IPS DF 19.7 (cell line): ENCODE measurements at places on chromosomes 3 and 15.

DNA sequence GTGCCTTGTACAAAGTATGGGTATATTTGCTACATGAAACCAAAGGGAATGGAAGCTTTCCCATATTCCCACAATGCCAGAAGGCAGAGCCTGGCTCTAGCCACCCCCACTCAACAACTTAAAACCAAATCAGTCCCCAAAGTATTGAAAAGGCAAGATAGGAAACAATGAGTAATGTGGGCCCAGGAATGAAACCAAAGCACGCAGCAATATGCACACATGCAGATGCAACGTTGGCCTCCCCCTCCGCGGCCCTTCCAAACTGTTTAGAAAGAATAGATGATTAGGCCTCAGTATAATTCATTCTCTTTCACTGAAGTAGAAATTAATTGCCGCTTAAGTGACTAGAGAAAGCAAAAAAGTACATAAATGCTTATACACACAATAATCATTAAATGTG lies 59.1 kb downstream of the THRB start:
- no peak for DNase-seq

GRCh38 chr3:88076712-88077111 lies 17.7 kb downstream of the ZNF654 start:
- no peak for DNase-seq

DNA sequence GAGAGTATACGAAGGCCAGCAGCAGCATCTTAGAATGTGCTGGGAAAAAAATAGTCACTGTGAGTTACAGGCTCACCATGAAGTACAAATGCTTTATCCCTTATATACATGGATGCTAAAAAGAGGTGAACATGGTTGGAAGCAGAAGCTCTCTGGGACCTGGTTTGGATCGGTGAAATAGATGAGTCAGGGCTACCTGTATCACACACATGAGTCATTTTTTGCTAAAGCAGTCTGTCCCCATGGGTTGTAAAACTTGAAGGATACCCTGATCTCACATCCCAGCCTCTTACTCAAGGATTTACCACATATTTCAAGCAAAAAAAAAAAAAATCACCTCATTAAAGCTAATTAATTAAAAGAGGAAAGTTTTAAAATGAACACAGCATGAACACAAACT lies 6.9 kb upstream of the SERPINI2 start:
- no peak for DNase-seq

GRCh38 chr3:114089675-114090074 lies 33.1 kb downstream of the QTRT2 start:
- no peak for DNase-seq

- DNase-seq = no peak
Observed at GRCh38 chr15:60469893-60470641, 8.9 kb downstream of the ICE2 start.

DNA sequence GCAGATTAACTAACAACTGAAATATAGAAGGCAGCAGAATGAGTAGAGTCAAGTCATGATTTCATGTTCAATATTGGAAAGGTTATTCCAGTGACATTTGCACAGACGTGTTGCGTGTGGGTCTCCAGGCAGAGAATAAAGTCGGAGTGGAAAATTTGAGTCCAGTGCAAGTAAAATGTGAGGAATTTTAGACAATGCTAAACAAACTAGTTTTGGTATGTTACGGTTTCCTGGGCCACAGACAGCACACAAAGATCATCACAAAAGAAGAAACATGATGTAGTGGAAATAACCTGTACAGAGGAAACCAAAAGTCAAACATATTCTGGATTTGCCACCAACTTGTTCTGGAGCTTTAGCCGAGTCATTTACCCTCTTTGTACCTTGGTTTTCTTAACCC lies 367 bp downstream of the OR4F6 start:
- no peak for DNase-seq

GRCh38 chr3:46987743-46988401 lies 8.4 kb downstream of the NBEAL2 start:
- no peak for DNase-seq

DNA sequence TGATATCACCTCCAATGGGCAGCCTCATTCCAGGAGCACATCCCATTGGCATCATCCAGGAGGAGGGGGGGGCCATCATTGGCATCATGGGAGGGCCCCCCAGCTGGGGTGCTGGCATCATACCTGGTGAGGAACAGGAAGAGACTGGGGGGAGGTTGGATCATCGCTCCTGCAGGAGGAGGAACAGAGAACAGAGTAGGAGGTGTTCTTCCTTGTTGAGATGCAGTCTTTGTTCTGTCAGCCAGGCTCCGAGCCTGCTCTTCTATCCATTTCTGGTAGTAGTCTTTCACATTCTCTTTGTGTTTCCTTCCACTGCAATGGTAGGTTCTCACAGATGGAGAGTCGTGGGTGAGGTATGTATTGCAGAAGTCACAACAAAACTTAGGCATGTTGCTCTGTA lies 16.7 kb upstream of the ERICH6 start:
- no peak for DNase-seq

- DNase-seq = no peak
Observed at GRCh38 chr3:115581362-115582135, 41.8 kb upstream of the GAP43 start.

DNA sequence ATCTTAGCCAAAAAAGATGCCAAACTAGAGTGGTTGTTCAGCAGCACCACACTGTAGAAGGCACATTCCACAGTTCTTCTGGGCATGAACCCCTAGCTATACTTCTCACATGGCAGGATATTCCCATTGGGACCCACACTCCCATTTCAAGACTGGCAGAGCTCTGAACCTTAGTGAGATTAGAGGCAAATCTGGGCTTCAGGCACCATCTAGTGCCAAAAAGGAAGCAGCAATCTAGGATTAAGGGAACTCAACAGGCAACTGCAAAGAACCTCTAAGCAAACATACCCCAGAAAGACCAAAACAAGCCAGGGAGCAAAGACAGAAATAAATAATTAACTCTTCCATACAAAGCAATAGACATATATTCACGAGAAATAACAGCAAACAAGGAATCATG lies 66.2 kb downstream of the TAFA4 start:
- DNase-seq = no peak

GRCh38 chr3:99114565-99115291 lies 213.2 kb upstream of the DCBLD2 start:
- peak; percentile 25 for DNase-seq

GRCh38 chr3:136151219-136151618 lies 44.9 kb downstream of the MSL2 start:
- no peak for DNase-seq

DNA sequence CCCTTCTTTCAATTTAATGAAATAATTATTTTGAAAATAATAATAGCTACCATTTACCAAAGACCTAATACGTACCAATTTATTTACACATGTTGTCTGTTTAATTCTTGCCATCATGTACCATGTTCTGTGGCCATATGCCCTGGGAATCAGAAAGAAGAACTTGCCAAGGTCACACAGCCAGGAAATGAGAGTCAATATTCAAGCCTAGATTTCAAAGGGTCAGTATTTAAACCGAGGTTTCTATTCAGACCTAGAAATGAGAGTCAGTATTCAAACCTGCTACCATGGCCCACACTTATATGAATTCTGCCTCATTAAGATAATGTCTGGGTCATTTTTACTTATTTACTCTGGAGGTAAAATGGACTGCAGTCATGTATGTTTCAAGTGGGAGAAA lies 103.6 kb upstream of the TBL1XR1 start:
- DNase-seq = no peak

DNA sequence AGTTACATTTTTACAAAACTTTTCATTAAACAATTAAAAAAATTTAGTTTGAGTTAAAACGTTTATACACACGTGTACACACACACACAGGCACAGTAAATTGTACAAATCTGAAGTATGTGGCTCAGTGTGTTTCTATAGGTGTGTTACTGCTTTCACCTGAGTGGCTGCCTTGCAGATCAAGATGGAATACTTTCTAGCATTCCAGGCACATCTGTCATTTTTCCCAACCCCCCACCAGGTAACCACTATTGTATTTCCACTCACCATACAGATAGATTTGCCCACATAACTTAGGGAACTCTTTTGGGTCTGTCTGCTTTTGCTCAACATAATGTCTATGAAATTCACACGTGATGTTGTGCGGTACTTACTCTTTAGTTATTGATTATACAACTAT lies 141.1 kb downstream of the PTPRG start:
- no peak for DNase-seq

- DNase-seq = no peak
Observed at GRCh38 chr15:49507261-49507660, 84.2 kb downstream of the FGF7 start.

DNA sequence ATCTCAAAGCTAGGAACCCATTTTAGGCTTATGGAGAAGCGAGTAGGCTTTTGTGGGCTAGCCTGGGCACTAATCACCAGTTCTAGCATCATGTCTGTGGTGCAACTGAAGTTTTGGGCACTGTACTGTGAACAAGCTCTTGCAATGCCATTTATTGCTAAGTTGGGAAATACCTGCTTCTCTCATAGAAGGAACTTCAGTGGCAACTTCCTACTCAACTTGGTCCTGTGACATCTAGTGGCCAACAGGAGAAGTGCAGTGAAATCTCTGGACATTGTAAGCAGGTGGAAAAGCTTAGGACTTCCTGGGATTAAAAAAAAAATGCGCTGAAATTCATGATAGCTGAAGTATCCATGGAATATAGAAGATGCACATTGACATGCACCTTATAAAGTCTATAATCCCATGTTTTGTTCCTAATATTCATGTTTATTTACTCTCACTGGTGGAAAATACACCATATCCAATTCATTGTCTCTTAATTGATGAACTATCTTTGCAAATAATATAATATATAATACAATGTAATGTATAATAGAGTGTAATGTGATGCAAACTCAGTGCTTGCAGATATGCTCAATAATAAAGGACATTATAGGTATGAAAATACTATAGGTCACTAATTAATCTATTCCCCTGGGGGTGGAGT lies 6.5 kb upstream of the ALDH1A3 start:
- no peak for DNase-seq

GRCh38 chr3:39062180-39062579 lies 10.4 kb downstream of the WDR48 start:
- no peak for DNase-seq

DNA sequence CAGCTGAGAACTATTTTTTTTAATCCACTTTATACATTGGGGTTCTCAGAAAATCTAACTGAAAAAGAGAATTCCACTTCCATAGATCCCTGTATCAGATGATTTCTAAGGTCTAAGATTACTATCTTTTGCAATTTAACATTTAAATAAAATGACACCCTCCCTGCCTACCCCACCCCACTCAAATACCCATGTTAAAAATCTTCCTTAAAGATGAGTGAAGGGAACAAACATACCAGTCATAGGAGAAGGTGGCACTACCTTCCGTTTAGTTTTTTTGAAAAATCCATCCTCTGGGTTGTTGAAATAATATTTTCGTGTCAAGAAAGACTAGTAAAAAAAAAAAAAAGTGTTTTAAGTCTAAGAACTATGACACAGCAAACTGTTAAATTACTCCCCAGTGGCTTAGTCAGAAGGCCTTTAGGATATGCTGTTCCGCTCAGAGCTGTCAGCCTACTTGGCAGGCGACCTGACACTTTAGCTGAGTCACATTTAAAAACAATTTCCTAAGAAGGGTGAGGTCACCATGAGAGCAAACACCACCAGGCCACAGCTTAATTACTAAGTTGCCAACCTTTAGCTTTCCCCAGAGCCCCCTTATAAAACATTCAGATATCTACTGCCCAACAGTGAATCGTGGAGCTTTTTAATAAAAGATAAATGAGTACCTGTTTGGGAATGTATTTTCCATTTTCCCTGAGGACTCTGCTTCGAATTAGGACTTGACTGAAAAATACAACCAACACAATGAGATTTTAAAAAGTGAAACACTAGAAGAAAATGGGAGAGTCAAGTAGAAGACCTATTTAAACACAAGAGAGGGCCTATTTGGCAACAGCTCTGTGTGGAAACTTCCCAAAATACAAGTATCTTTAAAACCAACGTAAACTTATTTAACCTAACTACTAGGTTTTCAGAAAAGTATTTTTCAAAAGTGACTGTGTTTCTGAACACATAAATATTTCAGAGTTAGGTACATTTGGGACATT lies 9.6 kb downstream of the EMC3 start:
- no peak for DNase-seq

DNA sequence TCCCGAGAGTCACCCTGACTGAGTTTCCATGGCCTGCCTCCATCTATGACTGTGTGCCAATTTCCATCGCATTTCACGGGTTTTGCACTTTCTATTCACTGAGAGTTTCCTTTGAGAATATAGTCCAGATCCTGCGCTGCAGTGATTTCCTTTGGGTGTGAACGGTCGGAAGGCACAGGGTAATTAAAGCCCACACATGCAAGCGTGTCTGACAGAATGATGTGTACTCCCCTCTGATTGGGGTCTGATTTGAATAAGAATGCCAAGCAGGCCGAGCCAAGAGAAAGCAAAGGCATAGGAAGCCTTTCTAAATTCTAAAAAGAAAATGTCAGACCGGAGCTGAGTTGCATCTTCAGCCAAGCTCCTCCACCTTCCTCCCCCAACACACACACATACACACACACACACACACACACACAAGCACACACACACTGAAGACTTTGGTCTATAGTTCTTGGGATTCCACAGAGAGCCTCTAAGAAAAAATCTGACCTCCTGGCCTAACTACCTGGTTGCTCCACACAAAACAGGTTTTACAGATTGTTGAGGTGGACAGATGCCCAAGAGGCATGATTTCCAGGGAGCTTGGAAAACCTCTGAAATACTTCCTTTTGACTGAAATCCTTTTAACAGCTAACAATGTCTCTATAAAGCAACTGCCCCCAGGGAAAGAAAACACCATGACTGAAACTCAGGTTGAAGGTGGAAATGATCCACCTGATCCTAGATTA lies 59.7 kb upstream of the LRRN1 start:
- no peak for DNase-seq

DNA sequence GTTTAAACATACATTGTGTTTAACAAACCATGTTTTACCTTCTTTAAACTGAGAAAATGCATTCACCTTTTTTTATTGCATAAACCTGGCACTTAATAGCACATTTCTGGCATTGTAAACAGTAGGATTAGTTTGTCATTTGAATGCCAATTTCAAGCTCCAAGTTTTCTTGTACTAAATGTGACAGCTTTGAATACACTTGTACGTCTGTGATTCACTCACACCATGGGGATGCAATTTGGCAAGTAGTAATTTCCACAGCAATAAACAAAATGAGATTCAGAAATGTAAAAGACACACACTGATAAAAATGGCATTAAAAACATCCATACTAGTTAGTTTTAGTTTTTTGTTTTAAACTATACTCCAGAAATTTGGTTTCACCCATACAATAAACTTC lies 598.9 kb downstream of the SI start:
- no peak for DNase-seq

- no peak for DNase-seq
Observed at GRCh38 chr15:96732704-96733103, 402.2 kb downstream of the NR2F2 start.

GRCh38 chr15:40006646-40007045 lies 32.3 kb downstream of the SRP14 start:
- DNase-seq = no peak
